ENCODE measurements at places on chromosomes 7 and 10.

- no peak overlapping the region for H3K27ac ChIP-seq
- H3K36me3 ChIP-seq, result no peaks in the 10 kb centered on the region
- no peaks in the 10 kb centered on the region for H3K27me3 ChIP-seq
- H3K4me3 ChIP-seq, result no peak overlapping the region
- peaks cover 20% of the 10 kb centered on the region for H3K4me1 ChIP-seq
Measured at GRCh38 chr10:50636618-50637579, 13.1 kb upstream of the SGMS1 start.

- H3K4me3 ChIP-seq, result no peak overlapping the region
- DNase-seq, result no peak
- no peaks in the 10 kb centered on the region for H3K36me3 ChIP-seq
- peaks cover 2% of the 10 kb centered on the region for H3K4me1 ChIP-seq
Measured at GRCh38 chr7:41893656-41894055, 190.8 kb upstream of the INHBA start.

DNA sequence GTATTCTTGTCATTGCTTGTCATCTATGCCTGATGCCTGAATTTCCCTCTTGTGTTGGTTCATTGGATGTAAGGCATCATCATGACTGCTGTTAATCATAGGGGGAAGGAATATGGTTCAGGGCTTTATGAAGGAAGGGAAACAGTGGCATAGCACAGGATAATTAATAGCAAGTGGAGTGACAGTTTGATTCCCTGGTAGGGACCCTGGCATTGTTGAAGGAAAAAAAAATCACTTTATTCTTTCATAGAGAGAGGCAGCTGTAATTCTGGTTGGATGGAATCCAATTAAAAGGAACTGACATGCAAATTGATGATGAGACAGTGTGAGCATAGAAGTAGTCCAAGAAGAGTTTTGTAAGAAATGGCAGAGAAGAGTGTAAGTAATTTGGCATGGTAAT is 121.4 kb downstream of the AUTS2 start:
- H3K27ac ChIP-seq, result no peak overlapping the region
- DNase-seq, result no peak
- H3K27me3 ChIP-seq, result no peaks in the 10 kb centered on the region

DNA sequence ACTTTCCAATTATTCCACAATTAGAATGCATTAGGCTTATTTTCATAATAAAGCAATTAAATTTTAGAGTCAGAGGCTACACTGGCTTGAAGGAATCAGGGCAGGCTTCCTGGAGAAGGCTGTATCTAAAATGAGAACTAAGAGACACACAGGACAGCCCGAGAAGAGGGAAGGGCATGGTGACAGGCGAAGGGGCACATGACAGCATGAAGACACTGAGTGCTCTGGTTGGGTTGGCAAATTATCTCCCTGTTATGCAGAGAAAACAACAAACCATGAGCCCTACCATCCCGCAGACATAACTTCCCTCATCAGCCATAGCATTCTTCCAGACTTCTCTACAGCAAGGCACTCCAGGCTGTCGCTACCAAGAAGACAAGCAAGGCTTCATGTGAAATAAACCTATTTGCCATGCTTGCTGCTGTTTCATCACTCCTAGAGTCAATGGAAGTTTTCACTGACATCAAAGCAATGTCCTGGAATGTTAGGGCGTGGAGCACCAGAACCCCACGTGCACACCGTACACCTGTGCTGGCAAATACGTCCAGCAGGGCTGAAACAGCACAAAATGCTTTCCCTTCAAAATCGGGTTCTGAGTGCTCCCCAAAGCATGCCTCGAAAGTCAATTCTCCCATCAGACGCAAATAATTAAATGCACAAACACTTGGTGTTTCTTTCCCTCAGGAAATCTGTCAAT is 21.3 kb downstream of the VOPP1 start:
- peaks cover 51% of the 10 kb centered on the region for H3K4me1 ChIP-seq
- no peak for DNase-seq
- no peak overlapping the region for H3K27ac ChIP-seq
- H3K36me3 ChIP-seq, result no peaks in the 10 kb centered on the region
- H3K4me3 ChIP-seq, result no peak overlapping the region
- H3K27me3 ChIP-seq, result no peaks in the 10 kb centered on the region

DNA sequence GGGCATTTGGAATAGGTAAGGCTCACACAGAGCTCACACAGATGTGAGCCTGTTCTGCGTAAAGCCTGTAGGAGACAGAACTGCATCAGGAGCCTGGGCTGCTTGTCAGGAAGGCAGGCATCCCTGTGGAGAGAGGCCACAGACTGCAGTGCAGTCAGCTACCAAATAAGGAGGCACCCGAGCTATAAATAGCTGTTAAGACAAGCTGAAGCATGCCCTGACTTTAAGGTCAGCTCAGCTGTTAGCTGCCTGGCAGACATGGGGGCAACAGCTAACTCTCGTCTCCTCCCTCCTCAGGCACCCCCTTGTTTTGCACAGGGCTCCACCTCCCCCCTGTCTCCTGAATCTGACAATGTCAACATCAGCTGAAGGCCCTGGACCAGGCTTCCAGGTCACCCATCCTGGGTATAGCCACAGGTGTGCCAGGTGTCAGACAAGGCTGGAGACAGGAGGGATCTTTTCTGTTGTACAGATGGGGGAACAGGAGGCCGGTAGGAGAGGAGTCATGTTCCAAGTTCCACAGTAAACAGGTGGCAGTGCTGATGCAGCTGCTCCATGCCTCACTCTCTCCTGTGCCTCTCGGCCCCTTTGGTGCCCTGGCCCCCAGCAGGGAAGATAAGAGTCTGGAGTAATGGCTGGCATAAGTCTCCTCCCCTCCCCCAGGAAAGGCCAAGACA is 27.6 kb upstream of the MKRN1 start:
- no peak overlapping the region for H3K4me3 ChIP-seq
- no peaks in the 10 kb centered on the region for H3K36me3 ChIP-seq
- no peak overlapping the region for H3K27ac ChIP-seq
- no peaks in the 10 kb centered on the region for H3K27me3 ChIP-seq
- H3K4me1 ChIP-seq, result peaks cover 8% of the 10 kb centered on the region

GRCh38 chr10:106547047-106547635 is 617.4 kb downstream of the SORCS1 start:
- H3K27me3 ChIP-seq, result no peaks in the 10 kb centered on the region
- DNase-seq, result no peak
- H3K4me1 ChIP-seq, result no peaks in the 10 kb centered on the region
- no peak overlapping the region for H3K4me3 ChIP-seq
- H3K27ac ChIP-seq, result no peak overlapping the region

DNA sequence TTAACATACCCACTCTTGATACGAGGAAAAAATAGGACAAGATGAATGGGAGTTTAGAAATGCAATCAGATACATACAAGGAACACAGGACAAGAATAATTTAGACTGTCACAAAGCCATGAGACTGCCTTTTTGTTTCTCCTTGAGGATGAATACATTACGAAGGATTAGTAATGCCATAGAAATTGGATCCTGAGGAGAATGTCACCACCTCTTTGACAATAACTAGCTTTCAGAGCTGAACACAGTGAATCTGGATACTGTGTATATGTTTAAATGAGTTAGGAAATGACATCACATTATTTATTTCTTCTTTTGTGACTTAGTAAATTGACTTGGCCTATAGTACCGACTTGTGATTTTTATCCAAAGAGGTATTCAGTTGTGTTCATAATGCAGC is 596.3 kb upstream of the CNTNAP2 start:
- no peaks in the 10 kb centered on the region for H3K27me3 ChIP-seq
- no peaks in the 10 kb centered on the region for H3K4me1 ChIP-seq
- no peak overlapping the region for H3K27ac ChIP-seq
- no peak for DNase-seq
- H3K36me3 ChIP-seq, result no peaks in the 10 kb centered on the region

DNA sequence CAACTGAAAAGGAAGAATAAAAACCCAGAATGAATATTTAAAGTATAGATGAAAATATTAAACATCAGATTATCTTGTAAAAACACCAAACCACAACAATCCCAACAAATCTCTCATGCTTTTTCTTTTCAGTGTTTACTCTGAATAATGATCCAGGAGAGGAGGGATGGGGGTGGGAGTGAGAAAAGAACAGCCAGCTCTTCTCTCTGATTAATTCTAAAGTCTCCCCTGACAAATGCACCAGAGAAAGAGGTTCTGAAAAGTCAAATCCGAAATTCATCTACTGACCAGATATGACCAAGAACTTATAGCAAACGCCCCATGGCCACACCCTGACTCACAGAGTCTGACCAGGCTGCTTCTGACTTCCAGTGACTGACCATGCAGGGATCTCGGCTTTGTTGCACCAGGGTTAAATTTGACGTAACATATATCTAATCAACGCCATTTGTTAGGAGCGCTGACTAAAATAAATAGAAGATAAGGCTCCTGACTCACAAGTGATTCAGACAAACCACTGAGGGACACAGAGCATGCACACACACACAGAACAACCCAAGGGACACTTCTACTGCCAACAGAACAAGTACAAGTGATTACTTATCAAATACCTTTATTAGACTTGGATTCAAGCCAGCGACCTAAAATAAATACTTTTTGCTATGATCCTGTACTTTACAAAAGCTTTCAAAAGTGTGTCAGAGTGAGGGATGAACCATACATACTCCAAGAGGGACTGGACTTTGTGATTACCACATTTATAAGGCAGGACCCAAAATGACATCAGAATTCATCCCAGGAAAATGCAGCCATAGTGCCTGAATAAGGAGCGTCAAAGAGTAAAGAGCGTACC is 9.3 kb upstream of the SPOCK2 start:
- no peak overlapping the region for H3K4me3 ChIP-seq
- peaks cover 10% of the 10 kb centered on the region for H3K27me3 ChIP-seq
- peak; percentile 99 for DNase-seq
- peaks cover 3% of the 10 kb centered on the region for H3K36me3 ChIP-seq
- H3K4me1 ChIP-seq, result peaks cover 26% of the 10 kb centered on the region

- H3K27ac ChIP-seq, result no peak overlapping the region
- no peak overlapping the region for H3K4me3 ChIP-seq
- H3K4me1 ChIP-seq, result no peaks in the 10 kb centered on the region
- DNase-seq, result peak; percentile 29
- no peaks in the 10 kb centered on the region for H3K36me3 ChIP-seq
Measured at GRCh38 chr7:114026486-114027089, 107.8 kb upstream of the PPP1R3A start.

GRCh38 chr7:134548877-134549276 is at the start of gene AKR1B15:
Gene AKR1B15 (plus strand): TSS chr7:134549110. CDS start chr7:134564620, 15,510 bp downstream.
- H3K27me3 ChIP-seq, result peaks cover 3% of the 10 kb centered on the region
- H3K27ac ChIP-seq, result no peak within 1 kb of the TSS
- H3K36me3 ChIP-seq, result no peaks in the 10 kb centered on the region
- no peak within 1 kb of the TSS for H3K4me3 ChIP-seq
- DNase-seq, result no peak
- H3K4me1 ChIP-seq, result no peaks in the 10 kb centered on the region

GRCh38 chr7:34841326-34841725 is 183.3 kb downstream of the NPSR1 start:
- H3K36me3 ChIP-seq, result no peaks in the 10 kb centered on the region
- no peak overlapping the region for H3K4me3 ChIP-seq
- DNase-seq, result no peak
- peaks cover 20% of the 10 kb centered on the region for H3K4me1 ChIP-seq

DNA sequence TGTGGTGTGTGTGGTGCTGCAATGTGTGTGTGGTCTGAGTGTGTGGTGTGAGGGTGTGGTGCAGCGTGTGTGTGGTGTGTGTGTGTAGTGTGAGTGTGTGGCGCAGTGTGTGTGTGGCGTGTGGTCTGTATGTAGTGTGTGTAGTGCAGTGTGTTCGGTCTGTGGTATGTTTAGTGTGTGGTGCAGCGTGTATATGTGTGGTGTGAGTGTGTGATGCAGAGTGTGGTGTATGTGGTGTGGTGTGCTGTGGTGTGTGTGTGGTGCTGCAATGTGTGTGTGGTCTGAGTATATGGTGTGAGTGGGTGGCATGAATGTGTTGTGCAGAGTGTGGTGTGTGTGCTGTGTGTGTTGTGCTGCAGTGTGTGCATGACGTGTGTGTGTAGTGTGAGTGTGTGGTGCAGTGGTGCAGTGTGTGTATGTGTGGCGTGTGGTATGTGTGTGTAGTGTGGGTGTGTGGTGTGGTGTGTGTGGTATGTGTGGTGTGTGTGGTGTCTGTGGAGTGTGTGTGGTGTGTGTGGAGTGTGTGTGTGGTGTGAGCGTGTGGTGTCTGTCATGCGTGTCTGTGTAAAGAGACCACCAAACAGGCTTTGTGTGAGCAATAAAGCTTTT is 31.0 kb upstream of the PODXL start:
- no peak overlapping the region for H3K27ac ChIP-seq
- no peaks in the 10 kb centered on the region for H3K36me3 ChIP-seq
- no peaks in the 10 kb centered on the region for H3K27me3 ChIP-seq
- no peak overlapping the region for H3K4me3 ChIP-seq
- no peaks in the 10 kb centered on the region for H3K4me1 ChIP-seq
- DNase-seq, result no peak

GRCh38 chr7:18896343-18896975 is 221.0 kb downstream of the TWIST1 start:
- H3K27ac ChIP-seq, result peak overlapping the region; percentile 84
- H3K4me1 ChIP-seq, result peaks cover 14% of the 10 kb centered on the region
- no peaks in the 10 kb centered on the region for H3K27me3 ChIP-seq
- no peak overlapping the region for H3K4me3 ChIP-seq
- no peaks in the 10 kb centered on the region for H3K36me3 ChIP-seq
- peak; percentile 39 for DNase-seq

DNA sequence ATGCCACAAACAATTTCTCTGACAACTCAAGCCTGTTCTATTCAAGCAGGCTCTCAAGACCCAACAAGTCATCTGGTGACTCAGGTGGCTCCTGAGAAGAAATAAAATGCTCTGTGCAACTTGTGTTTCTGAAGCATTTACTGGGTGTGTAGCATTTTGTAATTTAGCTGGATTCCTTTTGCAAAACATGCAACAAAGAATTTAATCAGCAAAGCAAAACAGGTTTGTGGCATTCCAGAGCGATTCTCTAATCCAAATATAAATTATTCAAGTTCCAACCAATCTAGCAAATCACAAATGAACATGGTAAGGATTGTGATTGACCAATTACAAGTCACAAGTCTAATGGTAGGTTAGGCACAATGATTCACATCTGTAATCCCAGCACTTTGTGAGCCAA is 39.8 kb upstream of the C10orf67 start:
- no peaks in the 10 kb centered on the region for H3K4me1 ChIP-seq
- no peaks in the 10 kb centered on the region for H3K27me3 ChIP-seq
- DNase-seq, result peak; percentile 57
- H3K27ac ChIP-seq, result no peak overlapping the region

DNA sequence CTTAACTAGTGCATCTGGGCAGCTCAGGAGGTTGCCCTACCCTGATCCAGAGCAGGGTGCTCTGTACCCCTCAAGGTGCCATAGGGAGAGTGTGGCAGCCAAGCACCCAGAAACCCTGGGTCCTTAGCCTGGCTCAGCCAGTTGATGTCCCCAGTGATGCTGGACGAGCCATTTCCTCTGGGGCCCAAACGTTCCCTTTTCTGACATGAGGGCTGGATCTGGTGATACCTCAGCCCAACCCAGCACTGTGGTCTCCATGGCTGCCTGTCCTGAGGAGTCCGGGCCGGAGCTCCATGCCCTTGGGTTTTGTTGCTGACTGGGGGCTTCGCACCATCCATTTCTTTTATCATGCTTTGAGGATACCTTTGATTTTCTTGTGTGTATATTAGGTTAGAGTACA is 87.9 kb upstream of the IKZF1 start:
- no peaks in the 10 kb centered on the region for H3K27me3 ChIP-seq
- H3K36me3 ChIP-seq, result no peaks in the 10 kb centered on the region
- DNase-seq, result no peak
- H3K4me3 ChIP-seq, result no peak overlapping the region
- H3K27ac ChIP-seq, result no peak overlapping the region
- H3K4me1 ChIP-seq, result no peaks in the 10 kb centered on the region

GRCh38 chr10:30176776-30177533 is 117.6 kb upstream of the JCAD start:
- DNase-seq, result no peak
- H3K27ac ChIP-seq, result no peak overlapping the region
- no peak overlapping the region for H3K4me3 ChIP-seq

Measured in astrocyte (in vitro differentiated cells and primary cell).